Aorta (tissue), 5 donors: ENCODE measurements at places on chromosomes 2 and 18. TPM values are rescaled to one million over a fixed set of nuclear protein-coding genes. Genes with fewer than 3 reads are reported as not detected.

The DHRS9 gene
- 3.1 TPM for total RNA-seq

The RGPD6 gene
- 42.8 TPM for total RNA-seq

GRCh38 chr2:116319935-116320334 is 1494.6 kb upstream of the DDX18 start:
- DNase-seq: no peak

- no peak for DNase-seq
Measured at GRCh38 chr2:136381722-136382633, 264.0 kb upstream of the CXCR4 start.

DNA sequence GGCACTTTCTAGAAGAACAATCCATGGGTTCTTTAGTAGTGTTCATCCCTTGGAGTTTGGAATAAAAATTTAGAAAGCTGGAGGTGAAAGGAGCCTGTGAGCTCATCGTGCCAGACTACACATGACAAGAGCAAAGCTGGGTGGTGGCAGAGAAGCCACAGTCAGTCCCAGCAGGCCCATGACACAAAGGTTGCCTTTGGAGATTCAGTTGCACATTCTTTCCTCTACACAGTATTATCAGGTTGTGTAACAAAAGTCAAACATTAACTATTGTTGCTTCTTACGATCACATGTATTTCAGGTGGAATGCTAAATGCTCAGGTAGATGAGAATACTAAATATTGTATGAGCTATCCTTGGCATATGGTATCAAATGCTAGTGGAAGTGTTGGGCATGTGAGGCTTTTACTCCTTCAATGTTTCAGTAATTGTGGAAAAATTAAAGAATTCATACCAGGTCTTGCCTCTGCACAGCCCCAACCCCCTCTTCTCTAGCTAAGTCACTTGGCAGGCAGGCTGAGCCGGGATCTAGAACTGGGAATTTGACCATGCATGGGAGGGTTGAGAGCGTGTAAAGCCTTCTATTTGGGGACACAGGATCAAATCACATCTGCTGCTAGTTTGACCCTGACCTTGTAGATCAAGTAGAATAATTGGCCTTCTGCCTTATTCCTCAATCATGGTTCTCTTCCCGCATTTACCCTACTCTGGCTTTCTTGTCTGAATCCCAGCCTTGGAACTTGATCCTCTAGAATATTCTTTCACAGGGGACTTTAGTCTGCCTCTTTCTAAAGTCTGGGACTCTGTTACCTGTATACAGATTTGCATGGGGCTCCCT is 230.9 kb downstream of the GCA start:
- no peak for DNase-seq

DNA sequence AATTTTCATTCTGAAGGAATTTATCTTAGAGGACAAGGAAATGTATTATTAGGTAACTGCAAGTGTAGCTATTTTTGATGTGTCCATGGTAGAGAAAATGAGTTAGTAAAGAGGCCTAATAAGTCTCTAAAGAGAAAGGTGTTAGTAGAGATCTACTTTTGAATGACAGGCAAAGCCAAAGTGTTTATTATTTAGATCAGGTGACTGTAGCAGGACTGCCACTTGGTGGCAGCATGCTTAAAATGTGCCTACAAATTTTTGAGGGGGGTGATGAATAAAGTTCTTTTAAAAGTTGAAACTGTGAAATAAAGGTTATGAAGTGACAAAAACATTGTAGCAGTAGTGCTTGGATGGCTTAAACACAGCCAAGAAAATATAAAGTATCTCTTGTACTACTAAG is 421.5 kb upstream of the MEIS1 start:
- no peak for DNase-seq

The EVX2 gene
- total RNA-seq: not detected

The COLEC11 gene
- 1.7 TPM for total RNA-seq

The MCM6 gene
- 12.2 TPM for total RNA-seq

GRCh38 chr2:9256147-9256546 is 49.5 kb downstream of the ASAP2 start:
- DNase-seq: no peak

DNA sequence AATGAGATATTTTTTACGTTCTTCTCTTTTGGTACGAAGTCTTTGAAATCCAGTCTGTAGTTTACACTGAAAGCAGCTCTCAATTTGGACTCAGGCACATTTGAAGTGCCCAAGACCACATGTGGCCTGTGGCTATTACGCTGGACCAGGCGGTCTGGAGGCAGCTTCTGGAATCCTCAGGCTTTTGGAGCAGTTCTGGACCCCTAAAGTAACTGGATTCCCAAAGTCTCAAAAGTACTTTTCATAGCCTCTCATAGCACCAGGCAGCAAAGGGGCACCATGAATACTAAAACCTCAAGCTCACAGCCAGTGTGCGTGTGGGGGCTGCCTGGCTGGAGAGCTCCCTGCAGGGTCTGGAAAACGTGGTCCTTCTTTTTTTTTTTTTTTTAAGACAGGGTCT is 119.0 kb downstream of the SMAD7 start:
- DNase-seq: peak; percentile 28

DNA sequence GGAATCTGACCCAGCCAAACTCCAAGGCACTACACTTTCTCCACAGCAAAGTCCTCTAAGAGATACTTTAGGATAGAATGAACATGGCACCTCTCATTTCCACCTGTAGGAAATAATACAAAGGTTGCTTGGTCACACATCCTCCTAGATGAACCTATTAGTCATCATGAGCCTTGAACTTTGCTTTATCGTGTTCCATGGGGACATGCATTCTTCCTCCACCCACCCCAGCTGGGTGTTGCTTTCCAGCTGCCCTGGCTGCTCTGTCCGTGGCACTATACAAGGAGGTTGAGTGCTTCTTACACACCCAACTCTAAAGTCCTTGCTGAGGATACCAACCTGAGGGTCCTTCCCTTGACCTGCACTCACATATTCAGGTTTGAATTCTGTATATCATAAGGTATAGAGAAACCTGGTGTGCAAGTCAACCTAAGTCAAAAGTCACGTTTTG is 52.7 kb downstream of the SPRED2 start:
- DNase-seq: no peak

GRCh38 chr2:185063761-185064160 is 465.4 kb downstream of the ZNF804A start:
- DNase-seq: no peak

The IL36A gene
- not detected for total RNA-seq

The C2orf92 gene
- total RNA-seq: 10.3 TPM

- DNase-seq: no peak
Measured at GRCh38 chr18:364256-364826, 96.5 kb upstream of the THOC1 start.

- peak; percentile 72 for DNase-seq
Measured at GRCh38 chr2:26922405-26923188, 47.8 kb upstream of the MAPRE3 start.

DNA sequence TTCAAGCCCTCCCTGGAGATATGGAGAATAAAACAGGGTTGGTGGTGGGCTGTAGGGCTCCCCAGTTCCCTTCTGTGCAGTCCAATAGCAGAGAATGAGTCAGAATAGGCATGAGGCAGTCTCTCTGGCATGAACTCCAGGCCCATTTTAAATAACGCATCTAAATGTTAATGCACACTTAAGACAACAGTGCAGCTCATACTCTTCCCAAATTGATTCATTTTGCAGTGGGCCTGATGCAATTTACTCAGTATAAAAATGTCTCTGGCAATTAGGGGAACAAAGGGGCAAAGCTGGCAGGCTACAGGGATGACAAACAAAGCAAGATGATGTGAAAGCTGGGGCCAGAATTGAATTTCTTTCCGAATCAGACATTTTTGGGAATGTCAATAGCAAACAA is 402.8 kb downstream of the CLIP4 start:
- DNase-seq: no peak

The ADCY3 gene
- total RNA-seq: 109 TPM

The DCDC2C gene
- not detected for total RNA-seq

The REG3A gene
- total RNA-seq: 8.3 TPM

DNA sequence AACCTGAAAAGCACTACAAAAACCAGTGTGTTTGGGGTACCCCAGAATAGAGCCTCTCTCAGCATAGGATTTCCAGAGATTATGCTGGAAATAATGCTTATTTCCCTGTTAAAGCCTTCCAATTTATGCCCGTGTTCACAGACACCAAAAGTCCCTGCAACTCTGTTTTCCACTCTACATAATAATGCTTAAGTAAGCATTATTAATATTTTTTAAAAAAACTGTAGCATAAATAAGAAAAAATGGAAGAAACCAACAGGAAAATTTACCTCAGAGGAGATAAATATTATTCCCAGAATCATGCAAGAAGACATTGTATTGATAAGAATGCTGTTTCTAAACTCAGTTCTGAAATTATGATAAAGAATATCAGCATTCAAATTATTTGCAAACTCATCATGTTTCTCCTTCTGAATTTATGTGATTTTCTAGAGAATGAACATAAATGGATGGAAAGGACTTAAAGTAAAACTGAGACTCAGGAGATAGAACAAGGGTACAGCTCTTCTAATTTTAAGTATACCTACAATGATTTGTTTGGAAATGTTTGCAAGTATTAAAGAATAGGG is 241.7 kb downstream of the LRP1B start:
- no peak for DNase-seq

The SLC5A7 gene
- not detected for total RNA-seq

DNA sequence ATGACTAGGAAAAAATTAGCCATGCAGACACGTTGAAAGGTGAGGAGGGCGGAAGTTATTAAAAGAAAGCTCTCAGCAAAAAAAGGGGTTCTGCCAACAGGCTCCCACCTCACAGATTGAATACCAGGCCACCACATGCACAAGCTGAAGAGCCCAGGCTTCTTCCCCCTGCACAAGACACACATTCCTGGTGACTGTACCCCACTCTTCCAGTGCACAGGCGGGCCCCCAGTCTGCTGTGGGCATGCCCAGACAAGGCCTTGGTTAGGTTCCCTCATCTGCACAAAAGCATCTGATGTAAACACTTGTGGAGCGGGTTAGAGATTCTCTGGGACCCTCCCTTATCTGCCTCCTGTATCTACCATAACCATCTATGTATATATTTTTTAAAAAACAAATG is 81.7 kb downstream of the AGPS start:
- no peak for DNase-seq
